ENCODE measurements at places on chromosomes 1 and 21. TPM values are rescaled to one million over a fixed set of nuclear protein-coding genes. Genes with fewer than 3 reads are reported as not detected.

The LCE1C gene
- not detected for polyA plus RNA-seq

The IFFO2 gene
- 1.5 TPM for polyA plus RNA-seq

The RGS16 gene
- polyA plus RNA-seq, result 35.2 TPM

The IL12RB2 gene
- 0.79 TPM for polyA plus RNA-seq

The PARS2 gene
- 5.9 TPM for polyA plus RNA-seq

The CFH gene
- not detected for polyA plus RNA-seq

The GPR25 gene
- not detected for polyA plus RNA-seq

The FAM151A gene
- polyA plus RNA-seq, result not detected

The TEKT2 gene
- 0.36 TPM for polyA plus RNA-seq

The SLC25A34 gene
- polyA plus RNA-seq, result 0.16 TPM

The OR2G6 gene
- not detected for polyA plus RNA-seq

The TMCC2 gene
- 2.6 TPM for polyA plus RNA-seq

The ASCL5 gene
- not detected for polyA plus RNA-seq

The FCRLB gene
- 0.47 TPM for polyA plus RNA-seq

The AMPD1 gene
- not detected for polyA plus RNA-seq

The TSACC gene
- polyA plus RNA-seq, result 9.8 TPM

The TMEM125 gene
- 16.2 TPM for polyA plus RNA-seq

The S100A4 gene
- 34.6 TPM for polyA plus RNA-seq

The TRIM58 gene
- polyA plus RNA-seq, result 2.4 TPM

The KLF17 gene
- not detected for polyA plus RNA-seq

The OR2L8 gene
- not detected for polyA plus RNA-seq

The SNX27 gene
- 40.6 TPM for polyA plus RNA-seq

The AGBL4 gene
- 0.61 TPM for polyA plus RNA-seq

The FAM177B gene
- polyA plus RNA-seq, result not detected

All from GM23338 (cell line).